ENCODE measurements at places on chromosomes 16 and 17. TPM values are rescaled to one million over a fixed set of nuclear protein-coding genes. Genes with fewer than 3 reads are reported as not detected.

BEAN1 gene
- total RNA-seq: not detected

CACNG5 gene
- total RNA-seq: not detected

HOXB3 gene
- total RNA-seq: 2.9 TPM

C17orf78 gene
- not detected for total RNA-seq

TPPP3 gene
- 0.16 TPM for total RNA-seq

ADORA2B gene
- 0.76 TPM for total RNA-seq

PRAC1 gene
- total RNA-seq: not detected

PRR15L gene
- not detected for total RNA-seq

- DNase-seq: peak; percentile 87
Observed at GRCh38 chr17:74981979-74982662, 5.3 kb upstream of the CDR2L start.

- no peak for DNase-seq
Observed at GRCh38 chr17:30388321-30389179, 9.8 kb downstream of the CPD start.

GRCh38 chr16:74034862-74035261, 261.8 kb upstream of the PSMD7 start:
- no peak for DNase-seq

DNA sequence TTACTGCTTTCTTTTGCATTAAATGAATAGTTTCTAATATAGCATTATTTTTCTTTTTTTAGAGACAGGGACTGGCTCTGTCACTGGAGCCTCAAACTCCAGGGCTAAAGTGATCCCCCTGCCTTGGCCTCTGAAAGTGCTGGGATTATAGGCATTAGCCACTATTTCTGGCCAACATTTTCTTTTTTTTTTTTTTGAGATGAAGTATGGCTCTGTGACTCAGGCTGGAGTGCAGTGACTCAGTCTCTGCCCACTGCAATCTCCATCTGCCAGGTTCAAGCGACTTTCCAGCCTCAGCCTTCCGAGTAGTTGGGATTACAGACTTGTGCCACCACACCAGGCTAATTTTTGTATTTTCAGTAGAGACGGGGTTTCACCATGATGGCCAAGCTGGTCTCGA, 2.0 kb upstream of the DUXB start:
- DNase-seq: no peak

DNA sequence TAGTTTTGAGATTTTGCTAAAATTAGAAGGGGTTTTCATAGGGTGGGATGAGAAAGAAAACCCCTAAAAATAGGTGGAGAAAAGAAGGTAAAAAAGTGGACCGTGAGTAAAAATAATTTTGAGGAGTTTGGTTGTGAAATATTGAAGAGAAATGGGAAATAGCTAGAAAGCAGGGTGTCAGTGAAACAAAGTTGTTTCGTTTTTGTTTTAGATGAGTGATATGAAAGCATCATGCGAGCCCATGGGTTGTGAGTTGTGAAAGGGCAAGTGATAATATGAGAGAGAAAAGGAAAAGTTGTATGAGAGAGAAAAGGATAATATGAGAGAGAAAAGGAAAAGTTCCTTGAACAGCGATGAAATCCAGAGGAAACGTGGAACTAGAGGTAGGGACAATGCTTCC, 7.3 kb upstream of the SMIM36 start:
- DNase-seq: no peak

DNA sequence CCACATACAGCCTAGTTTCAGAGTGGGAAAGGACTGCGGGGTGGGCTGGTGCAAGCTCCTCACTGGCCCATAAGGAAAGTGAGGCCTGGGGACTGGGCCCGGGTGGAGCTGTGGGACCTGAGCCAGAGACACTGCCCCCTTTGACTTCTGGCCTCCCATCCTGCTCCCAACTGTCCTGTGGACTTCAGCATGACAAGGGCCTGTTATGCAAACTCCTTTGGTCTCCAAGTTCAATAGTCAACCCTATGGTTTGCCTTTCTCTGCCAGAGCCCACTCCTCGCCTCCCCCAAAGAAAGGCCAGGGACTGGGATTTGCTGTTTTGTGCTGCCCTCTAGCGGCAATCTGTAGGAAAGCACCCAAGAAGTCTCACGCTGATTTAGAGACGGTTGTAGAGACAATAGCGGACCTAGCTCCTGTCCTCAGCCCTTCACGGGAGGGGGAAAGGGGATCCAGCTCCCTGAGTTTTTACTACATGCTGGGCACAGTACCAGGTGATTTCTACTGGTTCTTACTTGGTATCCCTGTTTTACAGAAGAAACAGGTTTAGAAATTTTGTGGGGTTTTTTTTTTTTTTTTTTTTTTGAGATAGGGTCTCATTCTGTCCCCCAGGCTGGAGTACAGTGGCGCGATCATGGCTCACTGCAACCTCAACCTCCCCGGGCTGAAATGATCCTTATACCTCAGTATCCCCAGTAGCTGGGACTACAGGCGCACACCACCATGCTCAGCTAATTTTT, 1.2 kb upstream of the TLCD3B start:
- peak; percentile 72 for DNase-seq

DNA sequence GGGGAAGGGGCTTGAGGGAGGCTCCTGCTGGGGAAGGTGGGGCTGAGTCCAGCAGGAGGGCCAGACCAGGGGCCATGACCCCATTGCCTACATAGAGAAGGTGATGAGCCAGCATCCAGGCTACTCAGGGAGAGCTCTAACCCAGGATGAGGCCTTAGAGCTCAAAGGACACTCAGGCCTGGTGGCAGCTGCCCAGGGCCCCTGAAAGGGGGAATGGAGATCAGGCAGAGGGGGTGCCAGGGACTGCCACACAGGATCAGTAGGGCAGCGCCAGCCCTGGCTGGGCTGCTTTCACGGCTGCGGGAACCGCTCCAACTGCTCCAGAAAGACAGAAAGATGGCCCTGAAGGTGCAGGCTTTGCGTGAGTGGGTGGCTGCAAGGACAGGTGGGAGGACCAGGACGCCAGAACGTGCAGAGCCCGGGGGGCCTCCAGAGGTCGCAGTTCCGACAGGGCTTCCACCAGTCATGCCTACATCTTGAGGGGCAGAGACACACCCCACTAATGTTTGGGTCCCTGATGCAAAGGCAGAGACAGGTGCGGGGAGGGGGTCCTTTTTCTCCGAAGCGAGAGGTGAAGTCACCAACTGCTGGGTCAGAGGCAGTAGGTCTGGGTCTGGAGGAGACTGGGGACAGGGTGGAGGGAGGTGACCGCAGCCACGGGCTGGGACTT, 882 bp upstream of the ATP6V0C start:
- peak; percentile 35 for DNase-seq

DNA sequence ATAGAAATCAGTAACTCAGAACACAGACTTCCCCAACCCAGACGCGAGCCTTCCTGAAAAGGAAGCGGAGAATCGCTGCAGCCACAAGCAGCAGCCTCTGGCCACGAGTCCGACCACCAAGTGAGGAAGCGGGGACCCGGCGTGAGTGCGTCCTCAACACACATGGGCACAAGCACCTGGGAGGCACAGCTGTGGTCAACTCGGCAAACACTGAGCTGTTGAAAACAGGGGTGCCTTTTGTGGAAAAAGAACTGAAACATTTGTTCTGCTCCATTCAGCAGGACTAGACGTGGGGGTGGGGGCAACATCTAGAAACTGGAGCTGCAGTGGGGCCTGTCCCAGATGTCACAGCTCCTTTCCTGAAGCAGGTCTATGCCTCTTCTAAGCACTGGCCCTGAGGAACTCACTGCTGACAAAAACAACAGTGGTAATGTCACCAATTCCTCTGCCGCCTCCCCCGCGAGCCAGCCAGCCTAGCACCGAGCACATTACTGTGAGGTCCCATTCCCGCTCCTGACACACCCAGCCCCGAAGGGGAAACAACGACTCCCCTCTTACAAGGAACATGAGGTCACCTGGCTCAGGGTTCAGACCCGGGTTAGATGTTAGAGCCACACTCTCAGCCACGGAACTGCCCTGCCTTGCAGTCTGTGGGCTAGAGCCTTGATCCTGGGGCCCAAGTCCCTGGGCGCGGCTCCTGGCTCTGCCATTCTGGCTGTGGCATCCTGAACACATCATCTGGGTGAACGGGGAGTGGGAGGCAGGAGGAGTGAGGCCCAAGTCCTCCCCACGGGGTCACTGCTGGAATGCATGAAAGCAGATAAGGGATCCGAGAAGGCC, 29.0 kb downstream of the KDM8 start:
- DNase-seq: no peak

DNA sequence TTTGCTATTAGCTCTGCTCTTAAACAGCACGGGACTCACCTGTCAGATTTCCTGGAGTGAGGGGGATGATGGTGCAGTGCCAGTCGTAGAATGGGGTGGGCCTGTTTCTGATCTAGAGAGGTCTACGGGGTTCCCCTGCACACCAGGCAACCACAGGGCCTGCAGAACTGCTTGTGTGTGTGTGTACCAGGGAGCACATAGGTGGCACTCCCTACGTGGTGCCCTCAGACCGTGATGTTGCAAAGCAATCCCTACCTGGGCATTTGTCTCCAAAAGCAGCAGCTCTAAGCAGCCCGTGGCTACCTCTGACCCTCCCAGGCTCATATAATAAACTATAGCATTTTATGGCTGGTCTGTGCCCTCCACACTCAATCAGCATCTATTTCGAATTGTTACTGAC, 38.5 kb downstream of the MPRIP start:
- no peak for DNase-seq

DNA sequence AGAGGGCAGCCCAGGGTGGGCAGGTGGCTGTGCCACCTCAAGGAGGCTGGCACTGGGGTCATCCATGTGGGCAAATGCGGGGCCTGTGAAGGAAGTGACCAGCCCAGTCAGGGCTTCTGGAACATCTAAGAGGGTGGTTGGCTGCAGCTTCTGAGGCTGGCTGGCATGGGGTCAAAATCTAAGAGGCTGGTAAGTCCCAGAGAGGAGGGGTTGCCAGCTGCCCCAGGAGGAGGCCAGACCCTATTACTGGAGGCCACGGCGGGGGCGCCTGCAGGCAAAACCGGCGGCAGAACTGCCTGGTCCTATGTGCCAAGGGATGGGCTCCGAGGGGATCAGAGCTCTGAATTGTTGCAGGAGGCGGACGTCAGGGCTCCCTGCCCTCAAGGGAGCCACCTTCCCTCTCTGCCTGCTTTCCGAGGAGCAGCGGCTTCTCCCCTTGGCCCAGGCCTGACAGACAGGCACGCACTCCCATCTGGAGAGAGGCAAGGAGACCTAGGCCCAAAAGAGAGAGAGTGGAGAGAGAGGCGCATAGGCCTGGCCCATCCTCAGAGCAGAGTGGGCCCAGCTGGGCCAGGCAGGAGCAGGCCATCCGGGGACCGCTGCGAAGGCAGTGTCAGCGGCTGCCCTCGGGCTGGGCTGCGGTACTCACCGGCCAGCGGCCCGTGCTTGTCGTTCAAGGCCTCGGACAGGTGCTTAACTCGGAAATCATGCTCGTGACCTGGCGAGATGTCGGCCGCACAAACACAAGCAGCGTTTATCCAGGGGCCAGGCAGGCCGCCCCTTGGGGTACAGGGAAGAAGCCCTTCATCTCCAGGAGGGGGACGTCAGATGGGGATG, 10.9 kb downstream of the ZACN start:
- no peak for DNase-seq

- DNase-seq: no peak
Observed at GRCh38 chr16:4354512-4355409, 3.6 kb upstream of the PAM16 start.

GRCh38 chr16:53094013-53094630, 39.3 kb downstream of the CHD9 start:
- no peak for DNase-seq

GRCh38 chr16:3121851-3122467, 9.6 kb downstream of the ZNF205 start:
- DNase-seq: no peak

- DNase-seq: peak; percentile 82
Observed at GRCh38 chr17:45248132-45248957, 13.5 kb downstream of the SPATA32 start.

GRCh38 chr17:28702026-28702751, 9.5 kb downstream of the PROCA1 start:
- DNase-seq: no peak

DNA sequence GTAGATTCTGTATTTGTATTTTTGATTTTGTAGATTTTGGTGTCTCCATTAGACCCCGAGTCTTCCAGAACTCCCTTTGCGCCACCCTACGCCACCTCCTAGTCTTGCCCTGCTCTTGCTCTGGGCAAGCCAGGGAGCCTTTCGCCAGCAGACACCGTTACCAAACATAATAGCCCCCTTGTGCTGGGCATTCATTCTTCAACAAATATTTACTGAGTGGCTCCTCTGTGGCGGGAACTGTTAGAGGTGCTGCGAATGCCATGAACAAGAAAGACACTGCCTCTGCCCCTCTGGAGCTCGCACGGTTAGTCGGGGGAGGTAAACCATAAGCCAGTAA, 841 bp upstream of the GPT2 start:
- no peak for DNase-seq

- DNase-seq: no peak
Observed at GRCh38 chr17:64413513-64413912, 22.9 kb upstream of the PECAM1 start.

GRCh38 chr16:10871157-10871991, 5.6 kb upstream of the CIITA start:
- peak; percentile 85 for DNase-seq

DNA sequence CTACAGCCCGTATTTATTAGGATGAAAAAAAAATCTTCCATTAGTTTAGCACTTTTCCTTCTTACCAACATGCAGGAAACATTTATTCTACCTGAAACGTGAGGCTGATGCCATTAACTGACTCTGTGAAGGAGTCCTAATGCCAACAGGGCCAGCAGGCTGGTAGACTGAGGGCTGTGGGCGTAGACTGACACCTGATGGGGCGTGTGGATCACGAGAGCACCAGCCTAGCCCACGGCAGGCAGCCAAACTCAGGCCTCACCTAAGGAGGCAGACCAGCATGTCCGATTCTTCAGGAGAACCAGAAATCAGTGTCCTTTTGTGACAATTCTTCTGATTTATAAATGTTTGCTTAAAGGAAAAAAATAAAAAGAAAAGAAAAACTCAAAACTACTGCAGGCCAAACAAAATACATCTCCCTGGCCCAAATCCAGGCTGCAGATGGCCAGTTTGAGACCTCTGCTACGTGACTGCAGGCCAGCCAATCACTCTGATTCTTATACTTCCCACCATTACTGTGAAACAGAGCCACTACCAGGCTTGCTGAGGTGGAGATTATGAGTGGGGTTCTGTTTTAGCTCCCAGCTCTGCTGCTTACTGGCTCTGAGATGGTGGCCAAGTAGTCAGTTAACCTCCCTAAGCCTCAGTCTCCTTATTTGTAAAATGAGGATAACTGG, 66.5 kb downstream of the GNAO1 start:
- DNase-seq: no peak

Measured in activated T-cell treated with anti-CD3 and anti-CD28 coated beads, Interleukin-2, amount 50 U/mL, for 72 hours (primary cell).